ENCODE measurements at places on chromosomes 6 and 20.

DNA sequence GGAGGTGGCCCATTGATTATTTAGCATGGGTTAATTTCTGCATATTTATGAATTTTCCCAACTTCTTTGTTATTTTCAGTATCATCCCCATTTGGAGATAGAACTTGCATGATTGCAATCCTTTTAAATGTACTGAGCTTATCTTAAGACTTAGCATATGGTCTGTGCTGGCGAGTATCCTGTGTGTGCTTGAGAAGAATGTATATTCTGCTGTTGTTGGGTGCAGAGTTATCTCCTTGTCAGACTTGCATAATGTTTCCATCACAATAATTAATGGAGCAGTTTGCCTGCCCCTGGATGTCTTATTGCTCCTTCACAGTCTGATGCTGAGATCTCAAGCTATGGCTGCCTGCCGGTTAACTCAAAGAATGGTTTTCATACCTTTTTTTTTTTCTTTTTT lies 112.6 kb downstream of the CDYL start:
- no peak for DNase-seq

DNA sequence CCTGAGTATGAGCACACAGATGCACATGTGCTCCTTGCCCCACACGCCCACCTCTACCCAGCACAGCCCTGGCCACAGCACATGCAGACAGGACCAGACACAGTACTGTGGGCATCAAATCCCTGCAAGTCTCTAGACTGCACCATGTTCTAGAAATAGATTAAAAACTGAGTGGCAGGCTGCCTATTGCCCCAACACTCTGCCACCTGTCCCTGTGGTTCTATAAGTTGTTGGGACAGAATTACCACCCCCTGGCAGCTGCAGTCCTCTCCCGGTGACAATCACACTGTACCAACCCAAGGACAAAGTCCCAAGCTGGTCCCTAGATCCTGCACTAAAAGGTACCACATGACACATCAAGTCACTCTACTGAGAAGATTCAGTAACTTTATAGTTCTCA lies 70.2 kb downstream of the B3GAT2 start:
- DNase-seq, result no peak

DNA sequence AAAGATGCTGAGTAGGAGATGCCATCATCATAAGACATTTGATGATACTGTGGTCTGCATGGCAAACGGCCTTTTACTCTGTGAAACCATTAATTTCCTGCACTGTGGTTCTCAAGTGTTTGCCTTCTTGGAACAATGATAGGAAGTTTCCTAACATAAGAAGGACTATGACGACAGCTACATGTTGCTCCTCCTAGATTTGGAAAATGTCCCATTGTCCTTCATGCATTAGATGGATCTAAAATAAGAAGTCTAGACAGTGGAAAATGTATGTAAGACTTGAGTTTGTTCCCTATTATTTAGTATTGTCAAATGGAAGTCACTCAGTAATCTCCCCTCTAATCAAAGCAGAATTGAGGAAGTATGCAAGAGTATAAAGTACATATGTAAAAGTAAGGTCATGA lies 98.5 kb upstream of the TMEM170B start:
- DNase-seq, result no peak

- DNase-seq, result no peak
Observed at GRCh38 chr6:68559070-68559469, 76.0 kb upstream of the ADGRB3 start.

DNA sequence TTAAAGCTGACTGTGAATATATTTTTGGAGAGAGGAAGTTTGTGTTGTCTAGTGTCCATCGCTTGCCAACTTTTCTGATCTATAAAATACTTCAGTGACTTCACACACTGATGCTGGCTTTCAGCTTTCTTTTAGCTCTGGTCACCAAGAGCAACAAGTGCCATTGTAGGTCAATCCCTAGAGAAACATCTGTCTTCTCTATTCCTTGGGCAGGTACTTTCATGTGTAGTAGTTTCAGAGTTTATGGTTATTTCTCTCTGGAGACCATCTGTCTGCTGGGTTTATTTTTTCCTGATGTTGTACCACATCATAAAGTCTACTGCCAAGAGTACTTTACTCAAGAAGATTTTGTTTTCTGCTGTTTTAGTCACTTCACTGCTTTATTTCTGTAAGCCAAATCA lies 249.9 kb downstream of the KHDC1L start:
- DNase-seq, result no peak

DNA sequence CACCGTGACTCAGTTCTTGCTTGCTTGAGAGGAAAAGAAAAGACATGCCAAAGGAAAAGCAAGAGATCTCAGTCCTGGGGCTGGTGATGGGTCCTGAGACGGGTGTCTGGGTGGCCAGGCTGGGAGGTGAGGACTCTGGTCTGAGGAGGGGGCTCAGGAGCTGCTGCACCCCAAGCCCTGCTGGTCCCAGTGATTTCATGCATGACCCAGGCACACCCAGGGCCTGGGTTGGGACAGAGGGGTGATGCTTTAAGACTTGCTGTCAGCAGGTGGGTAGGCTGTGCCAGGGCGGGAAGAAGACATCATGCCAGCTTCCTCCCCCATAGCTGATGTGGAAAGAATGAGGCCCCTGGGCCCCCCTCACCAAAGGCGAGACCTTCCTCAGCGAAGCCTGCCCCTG lies 65.1 kb upstream of the PMEPA1 start:
- no peak for DNase-seq

DNA sequence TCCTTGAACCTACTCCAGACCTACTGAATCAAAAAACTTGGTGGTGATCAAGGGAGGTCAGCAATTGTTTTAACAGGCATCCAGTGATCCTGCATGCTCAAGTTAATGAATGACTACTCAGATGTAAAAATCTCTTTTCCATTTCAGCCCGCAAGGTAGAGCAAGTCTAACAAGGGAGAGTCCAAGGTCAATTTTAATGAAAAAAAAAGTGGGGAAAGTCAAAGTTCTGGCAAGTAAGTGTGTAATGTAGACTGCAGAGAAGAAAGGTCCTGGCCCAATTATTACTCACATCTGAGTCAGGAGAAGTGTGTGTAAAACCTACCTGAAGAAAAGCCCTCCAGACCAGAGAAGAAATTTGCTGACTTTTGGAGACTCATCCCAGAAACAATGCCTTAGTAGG lies 193.5 kb downstream of the UBE3D start:
- no peak for DNase-seq

Data from CD4-positive, alpha-beta memory T cell (primary cell).